Stimulated activated CD4-positive, alpha-beta T cell treated with anti-CD3 and anti-CD28 coated beads, Interleukin-12 subunit alpha, Interleukin-12 subunit beta, amount 100 ng/mL, for 24 hours (primary cell): ENCODE measurements at places on chromosomes 12 and 14.

GRCh38 chr12:62720025-62720424 lies 214.9 kb downstream of the PPM1H start:
- no peak for DNase-seq

DNA sequence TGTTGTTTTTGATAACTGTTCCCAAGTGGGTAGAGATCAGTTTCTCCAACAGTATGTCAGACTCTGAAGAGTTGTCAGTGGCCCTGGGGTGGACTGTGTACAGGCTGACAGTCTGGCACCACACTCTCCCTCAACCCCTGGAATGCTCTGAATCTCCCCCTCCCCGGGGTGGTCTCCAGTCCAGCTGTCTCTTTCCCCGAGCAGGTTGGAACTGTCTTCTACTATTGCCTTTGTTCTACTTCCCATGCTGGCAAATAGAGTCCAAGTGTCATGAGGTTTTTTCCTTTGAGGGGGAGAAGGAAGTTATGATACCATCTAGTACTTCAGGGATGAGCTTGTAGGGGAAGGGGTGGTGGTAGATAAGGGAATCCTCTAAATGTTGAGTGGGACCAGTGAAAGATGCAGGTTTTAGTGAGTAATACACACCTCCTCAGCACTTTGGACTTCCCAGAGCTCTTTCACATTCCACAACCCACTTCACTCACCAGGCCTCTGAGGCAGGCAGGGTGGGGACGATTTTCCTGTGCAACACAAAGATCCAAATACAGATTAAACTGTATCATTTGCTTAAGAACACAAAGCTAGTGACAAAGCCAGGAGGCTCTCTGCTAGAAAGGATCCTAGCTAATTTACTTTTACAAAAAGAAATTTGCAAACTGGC lies 170.7 kb upstream of the GZMB start:
- no peak for DNase-seq

- no peak for DNase-seq
Measured at GRCh38 chr14:44732144-44732543, 225.1 kb upstream of the FSCB start.

DNA sequence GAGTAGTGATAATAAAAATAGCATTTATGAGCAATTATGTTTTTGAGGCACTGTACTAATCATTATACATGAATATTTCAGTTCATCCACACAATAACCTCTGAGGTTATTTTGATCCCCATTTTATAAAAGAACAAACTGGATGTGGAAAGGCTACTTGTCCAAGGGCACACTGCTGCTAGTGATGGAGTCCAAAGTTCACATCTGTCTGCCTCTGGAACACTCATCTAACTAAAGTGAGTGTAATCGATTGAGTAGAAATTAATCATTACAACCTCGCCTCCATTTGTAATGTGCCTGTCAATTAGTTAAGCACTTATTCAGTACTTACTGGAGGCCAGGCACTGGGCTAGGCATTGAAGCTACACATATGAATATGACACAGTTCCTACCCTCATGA lies 55.4 kb downstream of the TMEM260 start:
- DNase-seq, result no peak

DNA sequence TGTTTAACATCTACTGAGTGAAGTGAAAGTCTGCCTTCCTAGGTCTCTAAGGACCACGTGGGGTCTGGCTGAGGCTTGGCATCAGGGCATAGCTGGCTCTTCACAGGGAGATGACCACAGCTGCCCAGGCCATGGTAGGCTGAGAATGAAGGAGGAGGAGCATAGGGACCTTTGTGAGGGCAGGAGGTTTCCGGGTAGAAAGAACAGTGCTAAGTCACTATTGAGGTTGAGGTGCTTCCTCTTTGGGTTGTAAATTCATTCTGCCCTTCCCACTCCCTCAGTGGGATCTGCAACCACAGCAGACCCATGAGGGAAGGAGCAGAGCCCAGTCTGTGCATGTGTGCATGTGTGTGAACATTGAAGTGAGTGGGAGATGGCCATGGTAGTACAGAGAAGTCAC lies 909.6 kb downstream of the VRK1 start:
- DNase-seq, result no peak

DNA sequence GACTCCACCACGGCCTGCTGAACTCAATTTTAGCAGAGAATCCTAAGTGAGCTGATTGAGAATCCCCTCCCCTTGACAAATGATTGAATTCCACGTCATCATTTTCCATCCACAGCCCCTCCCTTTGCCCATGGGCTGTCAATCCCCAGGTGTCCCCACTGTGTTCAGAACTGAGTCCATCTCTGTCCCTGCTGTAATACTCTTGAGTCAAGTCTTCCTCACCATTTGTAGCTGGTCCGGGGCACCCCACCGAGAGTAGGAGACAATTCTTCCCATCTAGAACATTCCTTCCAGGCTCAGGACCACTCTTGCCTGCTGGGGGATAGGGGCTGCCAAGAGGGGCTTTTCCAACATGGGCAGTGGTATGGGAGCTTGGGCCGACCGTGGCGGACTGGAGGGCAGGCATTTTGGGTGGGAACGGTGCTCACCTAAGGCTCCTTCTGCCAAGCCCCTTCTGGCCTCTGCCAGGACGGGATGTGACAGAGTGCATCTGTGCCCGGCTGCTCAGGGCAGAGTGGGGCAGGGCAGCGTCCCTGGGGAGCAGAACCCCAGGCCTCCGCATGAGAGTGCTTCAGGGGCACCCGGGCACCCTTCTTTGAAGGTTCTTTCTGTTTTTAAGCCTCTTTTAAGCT lies 218.1 kb upstream of the RTL1 start:
- no peak for DNase-seq

DNA sequence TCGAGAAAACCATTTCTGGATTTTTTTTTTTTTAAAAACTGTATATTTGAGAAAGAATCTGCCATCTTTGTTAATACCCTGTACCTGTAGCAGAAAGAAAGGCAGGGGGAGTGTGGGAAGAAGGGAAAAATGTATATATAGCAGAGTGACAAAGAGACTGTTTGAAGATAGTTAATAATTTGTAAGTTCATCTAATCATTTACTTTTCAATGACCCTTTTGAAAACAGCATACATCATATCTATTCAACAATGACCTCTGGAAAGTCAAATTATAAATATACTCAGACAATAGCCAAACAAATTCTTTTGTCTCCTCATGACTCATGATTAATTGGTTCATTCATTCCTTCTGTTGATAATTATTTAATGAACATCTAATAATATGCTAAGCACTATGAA lies 10.9 kb upstream of the CPM start:
- DNase-seq, result no peak
